Cerebellar nuclear complex (tissue), 1 donor: ENCODE measurements at places on chromosomes 3 and 15.

DNA sequence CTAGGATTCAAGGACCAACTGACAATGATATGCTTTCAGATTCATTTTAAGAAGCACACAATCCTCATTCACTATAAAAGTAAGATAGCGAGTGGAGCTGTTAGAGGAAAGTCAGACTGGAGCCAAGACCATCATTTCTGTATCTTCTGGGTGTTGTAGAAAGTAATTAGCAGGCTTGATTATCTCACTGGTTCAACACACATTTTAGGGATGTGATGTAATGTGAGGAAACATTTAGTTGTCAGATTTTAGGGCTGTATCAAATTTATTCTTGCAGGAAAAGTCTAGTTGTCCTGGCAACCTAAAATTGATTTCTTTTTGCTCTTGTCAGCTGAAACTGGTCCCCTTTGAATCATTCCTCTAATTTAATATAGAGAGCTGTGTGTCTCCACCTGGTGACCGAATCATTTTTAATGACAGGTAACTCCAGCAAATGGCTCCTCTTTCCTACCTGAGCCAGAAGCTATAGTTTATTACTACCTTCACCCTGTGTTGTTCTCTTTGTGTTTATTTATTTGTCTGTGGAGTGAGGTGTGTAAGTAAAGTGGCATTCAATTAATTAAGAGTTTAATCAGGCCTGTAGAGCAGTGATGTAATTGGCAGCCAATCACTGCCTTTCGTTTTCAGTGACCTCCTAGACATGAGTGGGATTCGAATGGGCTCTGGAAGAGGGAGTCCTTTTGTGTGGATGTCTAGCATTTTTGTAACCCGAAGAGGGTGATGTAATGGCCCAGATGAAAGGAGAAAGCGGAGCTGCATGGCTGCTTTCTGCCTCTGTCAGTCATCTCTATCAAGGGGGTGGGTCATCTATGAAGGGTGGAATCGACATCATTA is 125.8 kb downstream of the LPP start:
- DNase-seq, result no peak

DNA sequence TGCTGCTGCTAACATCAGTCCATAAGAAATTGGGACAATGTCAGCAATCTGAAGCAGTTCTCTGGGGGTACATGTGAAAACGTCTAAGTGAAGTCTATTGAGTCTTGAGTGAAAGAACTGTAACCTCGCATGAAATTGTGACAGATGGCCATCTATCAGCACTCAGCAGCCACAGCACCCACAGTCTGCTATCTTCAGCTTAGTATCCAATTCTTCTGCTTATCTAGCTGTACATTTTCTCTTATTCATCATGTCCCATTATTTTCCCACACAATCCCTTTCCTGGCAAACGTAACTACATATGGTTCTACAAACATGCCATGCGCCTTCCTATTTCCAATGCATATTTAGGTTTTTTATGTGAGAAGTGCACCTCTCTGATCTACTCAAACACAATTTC is 629.7 kb downstream of the NTRK3 start:
- DNase-seq, result no peak

- no peak for DNase-seq
These were observed 50.0 kb upstream of the DGKG start for GRCh38 chr3:186411994-186412393.

GRCh38 chr3:143363276-143363675 is 243.7 kb downstream of the CHST2 start:
- DNase-seq, result no peak

DNA sequence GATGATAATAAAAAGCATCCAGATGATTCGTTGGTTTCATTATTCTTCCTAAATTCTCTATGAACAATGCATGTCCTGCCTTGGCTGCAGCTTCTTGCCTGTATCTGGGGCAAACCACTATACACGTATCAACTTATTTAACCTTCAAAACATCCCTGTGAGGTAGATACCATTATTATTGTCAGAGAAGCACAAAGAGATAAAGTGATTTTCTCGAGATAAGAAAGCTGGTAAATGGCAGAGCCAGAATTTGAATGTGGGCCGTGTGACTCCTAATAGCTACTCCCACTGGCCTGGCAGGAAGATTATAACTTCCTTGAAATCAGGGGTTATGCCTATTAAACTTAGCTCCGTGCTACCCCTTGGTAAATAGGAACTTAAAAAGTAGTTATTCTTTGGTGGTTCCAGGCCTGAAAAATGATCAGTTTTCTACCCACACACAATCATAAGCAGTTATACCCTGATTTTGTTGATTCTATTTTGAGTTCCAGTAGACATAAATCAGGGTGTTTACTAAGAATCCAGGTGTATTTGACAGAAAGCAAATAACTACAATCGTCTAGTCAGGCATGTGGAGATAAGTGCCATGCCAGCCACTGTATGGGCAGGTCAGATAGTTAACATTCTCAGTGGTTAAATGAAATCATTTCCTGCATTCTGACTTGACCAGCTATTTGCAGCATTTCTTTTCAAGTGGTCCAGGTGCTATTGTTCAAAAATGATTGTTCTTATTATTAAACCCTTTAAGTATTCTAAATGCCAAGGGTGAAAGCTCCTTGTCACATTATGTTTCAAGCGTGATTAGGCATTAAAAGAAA is 99.2 kb upstream of the LRRN1 start:
- no peak for DNase-seq
